ENCODE measurements at places on chromosomes 6 and 20.
A peak's percentile ranks its signal among the peaks of the same experiment; 100 is the strongest.

GRCh38 chr6:170596426-170596825 is 12.0 kb upstream of the PDCD2 start:
- DNase-seq, result no peak

GRCh38 chr20:41769592-41770018 is 151.4 kb upstream of the CHD6 start:
- DNase-seq, result no peak

- DNase-seq, result no peak
Measured at GRCh38 chr6:10962673-10963072, 75.8 kb downstream of the SYCP2L start.

DNA sequence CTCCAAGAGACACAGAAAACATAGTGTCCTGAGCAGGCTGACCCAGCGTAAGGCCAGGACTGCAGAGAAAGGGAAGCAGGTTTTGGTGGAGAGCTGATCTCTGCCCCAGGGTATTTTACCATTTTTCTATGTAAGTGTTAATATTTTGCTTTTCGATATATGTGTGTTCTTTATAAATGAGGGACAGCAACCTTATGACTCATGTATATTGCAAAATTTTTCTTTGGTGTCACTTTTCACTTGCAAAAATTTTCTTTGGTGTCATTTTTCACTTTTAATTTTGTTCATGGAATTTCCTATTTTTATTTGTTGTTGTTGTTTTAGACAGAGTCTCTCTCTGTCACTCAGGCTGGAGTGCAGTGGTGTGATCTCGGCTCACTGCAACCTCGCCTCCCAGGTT is 34.6 kb upstream of the PXDC1 start:
- DNase-seq, result no peak

- DNase-seq, result no peak
Measured at GRCh38 chr6:157468054-157468453, 87.1 kb downstream of the ZDHHC14 start.

DNA sequence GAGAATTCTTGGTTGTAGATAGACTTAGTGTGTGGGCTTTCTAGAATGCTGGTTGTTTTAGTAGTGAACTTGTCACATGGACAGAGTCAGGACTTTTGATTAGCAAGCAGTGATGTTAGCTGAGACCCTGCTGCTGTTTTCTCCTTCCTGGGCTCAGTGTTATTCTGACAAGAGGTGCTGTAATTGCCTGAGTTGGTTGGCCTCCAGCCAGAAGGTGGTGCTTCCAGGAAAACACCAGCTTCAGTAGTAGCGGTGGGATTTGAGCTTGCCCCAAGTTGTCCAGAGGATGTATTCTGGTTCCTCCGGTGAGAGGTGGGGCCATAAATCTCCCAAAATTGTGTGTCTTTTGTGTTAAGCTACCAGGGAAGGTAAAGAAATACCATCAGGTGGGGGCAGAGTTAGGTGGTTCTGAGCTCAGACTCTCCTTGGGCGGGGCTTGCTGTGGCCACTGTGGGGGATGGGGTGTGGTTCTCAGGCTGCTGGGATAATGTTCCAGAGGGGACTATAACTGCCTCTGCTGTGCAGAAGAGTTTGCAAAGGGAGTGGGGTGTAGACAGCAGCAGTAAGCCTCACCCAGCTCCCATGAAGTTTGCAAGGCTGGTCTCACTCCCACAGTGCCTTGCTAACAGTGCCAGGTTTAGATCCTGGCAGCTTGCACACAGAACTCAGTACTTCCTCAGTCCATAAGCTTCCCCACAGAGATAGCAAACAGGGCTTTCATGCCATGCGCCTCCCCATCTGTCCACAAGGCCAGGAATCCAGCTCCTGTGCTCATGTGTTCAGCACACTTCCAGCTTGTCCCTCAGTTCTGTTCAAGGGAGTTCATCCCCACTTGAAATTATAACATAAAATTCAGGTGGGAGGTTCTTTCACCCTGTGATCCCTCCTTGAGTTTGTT is 278.4 kb upstream of the PTCHD4 start:
- DNase-seq, result peak; percentile 2

DNA sequence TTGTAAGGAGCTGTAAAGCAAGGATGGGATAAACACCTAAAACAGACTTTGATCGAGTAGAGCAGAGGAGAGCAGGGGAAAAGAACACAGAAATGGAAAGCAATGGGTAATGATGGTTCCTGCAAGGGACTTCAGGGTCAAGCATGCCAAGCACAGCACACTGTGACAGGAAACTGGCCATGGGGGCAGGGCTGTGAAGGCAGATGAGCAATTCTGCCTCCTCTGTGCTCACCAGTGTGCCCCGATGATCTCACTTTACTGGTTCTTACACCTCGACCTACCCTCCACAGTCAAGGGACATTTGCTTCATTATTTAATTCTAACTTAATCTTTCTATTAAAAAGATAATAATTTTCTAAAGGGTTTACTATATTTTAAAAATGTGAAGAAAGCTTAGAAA is 21.6 kb upstream of the MYB start:
- DNase-seq, result no peak

DNA sequence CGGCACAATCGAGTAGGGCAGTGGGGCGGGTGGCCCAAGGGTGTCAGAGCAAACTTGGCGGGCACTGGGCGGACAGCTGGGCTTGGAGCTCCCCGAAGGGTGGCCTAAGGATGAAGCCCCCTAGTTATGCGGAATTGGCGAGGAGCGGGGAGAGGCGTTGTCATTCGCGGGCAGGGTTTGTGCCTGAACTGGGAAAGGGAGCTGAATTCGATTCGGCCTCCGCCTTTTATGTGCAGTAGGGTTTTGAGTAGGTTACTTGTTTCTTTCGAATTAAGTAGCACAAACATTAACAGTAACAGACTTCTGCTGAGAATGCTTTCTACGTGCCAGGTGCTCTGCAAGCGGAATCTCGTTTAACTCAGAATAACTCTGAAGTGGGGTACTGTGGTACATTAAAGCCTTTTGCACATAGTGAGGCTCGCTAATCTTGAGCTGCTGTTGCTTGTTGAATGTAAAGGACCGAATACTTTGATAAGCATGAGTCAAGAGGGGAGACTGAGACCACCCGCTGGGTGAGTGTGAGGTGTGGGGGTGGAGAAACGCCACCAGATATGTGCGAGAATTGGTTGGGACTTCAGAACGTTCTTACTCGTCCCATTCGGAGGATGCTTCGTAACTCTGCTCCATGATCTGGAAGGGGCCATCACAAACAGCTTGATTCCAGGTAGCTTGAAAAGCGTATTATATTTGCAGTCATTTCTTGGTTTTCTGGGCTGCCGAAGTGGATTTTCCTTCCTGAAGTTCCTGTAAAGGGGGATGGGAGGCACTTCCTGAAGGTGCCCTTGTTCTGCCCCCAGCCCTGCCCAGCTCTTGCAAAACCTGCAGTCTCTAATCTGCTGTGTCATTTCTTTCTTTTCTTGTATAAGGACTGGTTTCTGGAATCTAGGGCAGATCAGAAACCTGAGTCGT is 833 bp downstream of the RAB5IF start:
- DNase-seq, result no peak

DNA sequence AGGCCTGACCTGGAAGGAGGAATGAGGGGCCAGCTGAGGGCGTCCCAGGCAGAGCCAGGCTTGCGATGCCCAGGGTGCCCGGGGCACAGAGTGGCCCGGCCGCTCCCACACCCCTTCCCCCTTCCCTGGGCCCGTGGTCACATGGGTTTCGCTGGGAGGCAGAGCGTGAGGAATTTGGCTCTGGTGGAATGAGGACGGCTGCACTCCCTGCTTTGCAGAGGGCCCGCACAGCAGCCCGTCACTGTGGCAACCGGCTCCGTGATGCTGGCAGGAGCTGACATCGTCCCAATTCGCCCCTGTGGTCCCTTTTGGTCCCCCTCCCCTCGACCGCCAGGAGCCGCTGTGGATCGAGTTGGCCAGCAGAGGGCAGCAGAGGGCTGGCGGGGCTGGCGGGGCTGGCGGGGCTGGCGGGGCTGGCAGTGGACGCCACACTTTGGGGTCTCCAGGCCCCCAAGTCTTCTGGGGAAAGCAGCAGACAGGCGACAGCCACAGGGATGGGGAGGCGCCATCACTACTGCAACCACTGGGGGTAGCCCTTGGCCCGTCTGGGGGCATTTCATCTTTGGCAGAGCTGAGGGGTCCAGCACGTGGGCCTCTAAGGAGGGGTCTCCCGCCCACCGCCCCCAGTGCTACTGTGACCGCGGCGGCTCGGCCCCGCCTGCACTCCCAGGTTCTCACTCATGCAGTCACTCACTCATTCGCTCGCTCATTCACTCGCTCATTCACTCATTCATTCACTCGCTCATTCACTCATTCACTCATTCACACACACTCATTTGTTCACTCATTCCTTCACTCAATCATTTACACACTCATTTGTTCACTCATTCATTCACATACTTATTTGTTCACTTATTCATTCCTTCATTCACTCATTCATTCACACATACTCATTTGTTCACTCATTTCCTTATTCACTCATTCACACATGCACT is 49.7 kb upstream of the BHLHE23 start:
- peak; percentile 18 for DNase-seq

- DNase-seq, result no peak
Measured at GRCh38 chr6:156430386-156430785, 346.8 kb upstream of the ARID1B start.

DNA sequence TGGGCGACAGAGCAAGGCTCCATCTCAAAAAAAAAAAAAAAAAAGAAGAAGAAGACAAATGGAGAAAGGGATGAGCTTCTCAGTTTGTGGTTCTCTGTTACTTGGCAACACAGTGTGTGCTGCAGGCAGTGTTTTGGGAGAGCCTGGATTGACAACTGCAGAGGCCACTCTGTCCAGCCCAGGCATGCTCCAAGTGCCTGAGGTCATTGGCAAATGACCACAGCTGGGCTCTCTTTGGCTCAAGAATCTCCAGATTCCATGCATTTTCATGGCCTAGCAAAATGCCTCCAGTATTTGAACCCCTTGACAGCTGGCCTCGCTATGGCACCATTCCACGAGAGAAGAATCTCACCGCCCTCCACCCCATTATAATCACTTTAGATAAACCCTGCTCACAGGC is 126.2 kb downstream of the ANKRD60 start:
- DNase-seq, result no peak

DNA sequence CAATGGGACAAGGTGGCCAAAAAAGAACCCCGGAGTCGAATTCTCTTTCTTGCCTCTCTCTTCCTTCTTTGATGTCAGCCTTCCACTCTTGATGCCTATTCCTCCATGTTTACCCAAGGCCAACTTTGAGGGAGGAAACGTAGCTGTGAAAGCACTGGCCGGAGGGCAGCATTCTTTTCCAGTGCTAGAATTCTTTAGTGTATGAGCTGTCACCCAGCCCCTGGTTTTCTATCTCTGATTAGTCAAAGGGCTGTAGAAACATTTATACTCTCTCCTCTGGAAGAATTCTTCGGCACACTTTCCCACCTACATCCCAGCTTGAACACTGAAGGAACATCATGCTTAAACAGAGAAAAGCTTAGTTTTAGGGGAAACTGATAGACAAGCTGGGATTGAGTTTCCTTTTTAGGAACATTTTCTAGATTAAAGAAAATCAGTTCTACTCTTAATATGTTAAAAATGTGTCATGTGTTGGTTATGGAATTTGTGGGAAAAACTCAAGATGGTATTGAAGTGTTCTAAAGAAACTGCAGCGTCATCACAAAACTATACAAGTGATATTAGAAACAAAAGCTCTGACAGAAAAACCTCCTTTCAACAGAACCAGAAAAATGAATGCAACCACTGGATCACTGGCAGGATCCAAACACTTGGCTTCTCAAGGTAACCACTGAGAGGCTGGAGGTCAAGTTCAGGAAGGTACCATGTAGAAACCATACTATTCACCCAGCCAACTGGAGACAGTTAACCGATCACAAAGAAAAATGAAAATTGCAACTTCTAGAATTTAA is 20.7 kb upstream of the UTRN start:
- no peak for DNase-seq

DNA sequence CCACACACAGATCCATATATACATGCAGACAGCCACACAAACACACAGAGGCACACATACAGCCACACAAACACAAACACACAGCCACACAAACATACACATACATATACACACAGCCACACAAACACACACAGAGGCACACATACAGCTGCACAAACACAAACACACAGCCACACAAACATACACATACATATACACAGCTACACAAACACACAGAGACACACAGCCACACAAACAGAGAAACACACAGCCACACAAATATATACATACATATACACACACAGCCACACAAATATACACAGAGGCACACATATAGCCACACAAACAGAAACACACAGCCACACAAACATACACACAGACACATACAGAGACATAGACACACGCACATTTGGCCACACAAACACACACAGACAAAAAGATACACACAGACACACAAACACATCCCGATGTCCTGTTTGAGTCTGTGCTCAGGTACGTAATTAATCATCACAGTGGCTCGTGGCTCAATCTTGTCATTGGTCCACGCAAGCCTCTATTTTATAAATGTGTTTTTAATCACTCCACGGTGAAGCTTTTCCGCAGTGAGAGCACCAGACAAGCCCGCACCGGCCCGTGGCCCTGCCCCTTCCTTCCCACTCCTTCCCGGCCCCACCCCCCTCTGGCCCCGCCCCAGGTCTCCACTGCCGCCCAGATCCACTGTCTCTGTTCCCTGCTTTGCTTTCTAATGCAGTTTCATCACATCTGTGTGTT is 135.3 kb downstream of the CDH4 start:
- no peak for DNase-seq

GRCh38 chr6:42152024-42152423 is 9.6 kb upstream of the C6orf132 start:
- DNase-seq, result no peak

- DNase-seq, result no peak
Measured at GRCh38 chr20:24081077-24081476, 92.5 kb upstream of the GGTLC1 start.

- DNase-seq, result peak; percentile 67
Measured at GRCh38 chr6:35727231-35727934, 9.4 kb upstream of the ARMC12 start.

GRCh38 chr20:25848222-25848621 is 151.6 kb upstream of the ZNF337 start:
- no peak for DNase-seq

DNA sequence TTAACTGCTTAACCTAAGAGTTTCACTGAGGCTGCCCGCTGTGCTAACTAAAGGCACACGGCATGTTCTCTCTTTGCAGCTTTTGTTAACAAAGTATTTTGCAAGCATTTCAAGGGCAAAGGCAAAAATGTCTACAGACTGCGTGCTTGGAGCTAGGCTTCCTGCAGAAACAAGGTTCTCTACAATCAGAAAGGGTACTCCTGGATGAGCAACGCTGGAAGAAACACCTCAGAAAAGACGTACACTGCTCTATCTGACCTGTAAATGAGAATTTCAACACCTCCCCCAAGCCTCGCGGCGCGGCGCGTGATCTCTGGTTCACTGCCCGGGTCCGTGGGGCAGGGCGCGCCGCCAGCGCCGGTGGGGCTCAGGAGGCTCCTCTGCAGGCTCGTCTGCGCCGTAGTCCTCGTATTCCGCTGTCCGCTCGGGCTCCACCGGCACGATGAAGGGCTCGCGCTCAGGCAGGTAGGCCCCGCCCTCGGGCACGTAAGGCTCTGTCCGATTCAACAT is 120.9 kb downstream of the COL12A1 start:
- DNase-seq, result no peak

DNA sequence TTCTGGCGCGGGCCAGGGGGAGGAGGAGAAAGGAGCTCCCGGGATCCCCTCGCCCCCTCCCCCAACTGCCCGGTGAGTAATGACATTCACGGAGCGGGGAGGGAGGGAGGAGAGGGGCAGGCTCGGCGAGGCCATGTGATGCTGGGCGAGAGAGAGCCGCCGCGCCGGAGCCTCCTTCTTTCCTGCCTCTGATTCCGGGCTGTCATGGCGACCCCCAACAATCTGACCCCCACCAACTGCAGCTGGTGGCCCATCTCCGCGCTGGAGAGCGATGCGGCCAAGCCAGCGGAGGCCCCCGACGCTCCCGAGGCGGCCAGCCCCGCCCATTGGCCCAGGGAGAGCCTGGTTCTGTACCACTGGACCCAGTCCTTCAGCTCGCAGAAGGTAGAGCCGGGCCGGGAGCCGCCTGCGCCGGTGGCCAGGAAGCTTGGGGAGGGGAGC is at the start of gene GDAP1L1:
GDAP1L1 (plus strand) TSS at position 178 of the 441 bp plus-strand sequence; CDS start at position 205, 27 bp downstream.
- DNase-seq, result peak; percentile 25

Measured in NCI-H1436 (cell line).